ENCODE measurements at places on chromosomes 13 and 19. TPM values are rescaled to one million over a fixed set of nuclear protein-coding genes. Genes with fewer than 3 reads are reported as not detected.

DNA sequence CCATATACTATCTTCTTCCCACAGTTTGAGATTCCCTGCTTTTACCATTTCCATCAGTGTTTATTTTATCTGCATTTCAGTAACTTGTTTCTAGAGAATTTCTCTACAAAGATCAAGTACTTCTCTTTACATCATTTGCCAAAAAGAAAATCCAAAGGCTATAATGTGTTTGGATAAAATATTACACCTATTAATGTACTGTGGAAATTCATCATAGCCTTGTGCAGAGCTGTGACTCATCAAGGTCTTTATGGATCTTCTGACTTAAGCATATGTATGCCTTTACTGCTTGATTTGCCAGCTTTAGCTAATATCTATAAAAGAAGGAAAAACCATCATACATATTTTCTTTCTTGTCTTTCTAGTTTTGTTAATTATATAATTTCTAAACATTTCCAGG, 9.6 kb upstream of the HTR2A start:
- DNase-seq, result no peak

DNA sequence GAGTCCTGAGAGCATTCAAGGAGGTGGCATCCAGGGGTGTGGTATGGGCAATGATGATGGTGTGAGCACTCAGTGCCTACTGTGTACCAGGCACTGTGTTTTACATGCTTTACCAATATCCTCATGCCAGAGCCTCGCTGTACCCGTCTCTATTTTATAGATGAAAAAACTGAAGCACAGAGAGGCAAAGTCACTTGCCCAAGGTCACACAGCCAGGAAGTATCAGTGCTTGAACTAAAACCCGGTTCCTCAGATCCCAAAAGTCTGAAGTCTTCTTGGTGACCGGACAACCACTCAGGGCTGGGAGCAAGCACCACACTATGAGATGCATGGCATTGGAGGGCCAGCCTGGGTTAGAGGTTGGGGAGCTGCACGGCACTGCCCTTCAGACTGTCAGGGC, 84.1 kb downstream of the CHST8 start:
- DNase-seq, result no peak

DNA sequence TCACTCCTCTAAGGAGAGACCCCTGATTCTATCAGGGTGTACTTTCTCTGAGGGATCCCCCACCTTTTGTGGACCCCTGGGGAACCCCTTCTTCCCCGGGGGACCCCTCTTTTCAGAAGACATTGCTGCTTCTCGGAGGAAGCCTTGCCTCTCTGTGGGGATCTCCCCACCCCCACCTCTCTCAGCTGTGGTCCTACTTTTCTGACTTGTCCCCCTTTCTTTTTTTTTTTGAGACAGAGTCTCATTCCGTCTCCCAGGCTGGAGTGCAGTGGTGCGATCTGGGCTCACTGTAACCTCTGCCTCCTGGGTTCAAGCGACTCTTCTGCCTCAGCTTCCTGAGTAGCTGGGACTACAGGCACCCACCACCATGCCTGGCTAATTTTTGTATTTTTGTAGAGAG, 18.4 kb upstream of the GATAD2A start:
- no peak for DNase-seq

DNA sequence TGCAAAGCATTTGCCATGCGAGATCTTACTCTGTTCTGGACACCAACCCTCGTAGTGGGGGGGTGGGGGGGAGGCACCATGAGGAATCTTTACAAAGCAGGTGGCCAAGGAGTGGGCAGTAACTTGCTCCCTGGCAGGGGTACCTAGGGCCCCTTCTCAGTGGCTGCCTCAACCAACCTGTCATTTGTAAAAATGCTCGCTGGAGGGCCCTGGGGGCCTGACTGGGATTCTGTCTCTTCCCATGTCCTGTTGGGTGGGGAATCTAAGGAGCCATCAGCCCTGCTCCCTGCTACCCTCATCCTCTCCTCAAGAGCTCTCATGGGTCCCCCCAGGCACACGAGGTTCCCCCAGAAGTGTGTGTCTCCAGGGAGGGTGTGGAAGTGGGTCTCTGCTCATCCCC, 1.5 kb downstream of the KCNN1 start:
- DNase-seq, result no peak

GRCh38 chr13:79812070-79812850, 331.3 kb downstream of the NDFIP2 start:
- DNase-seq, result no peak

- no peak for DNase-seq
These were observed 394.9 kb downstream of the DLEU7 start for GRCh38 chr13:50448535-50448998.

GRCh38 chr19:16185768-16186123, 536 bp downstream of the FAM32A start:
- peak; percentile 49 for DNase-seq

DNA sequence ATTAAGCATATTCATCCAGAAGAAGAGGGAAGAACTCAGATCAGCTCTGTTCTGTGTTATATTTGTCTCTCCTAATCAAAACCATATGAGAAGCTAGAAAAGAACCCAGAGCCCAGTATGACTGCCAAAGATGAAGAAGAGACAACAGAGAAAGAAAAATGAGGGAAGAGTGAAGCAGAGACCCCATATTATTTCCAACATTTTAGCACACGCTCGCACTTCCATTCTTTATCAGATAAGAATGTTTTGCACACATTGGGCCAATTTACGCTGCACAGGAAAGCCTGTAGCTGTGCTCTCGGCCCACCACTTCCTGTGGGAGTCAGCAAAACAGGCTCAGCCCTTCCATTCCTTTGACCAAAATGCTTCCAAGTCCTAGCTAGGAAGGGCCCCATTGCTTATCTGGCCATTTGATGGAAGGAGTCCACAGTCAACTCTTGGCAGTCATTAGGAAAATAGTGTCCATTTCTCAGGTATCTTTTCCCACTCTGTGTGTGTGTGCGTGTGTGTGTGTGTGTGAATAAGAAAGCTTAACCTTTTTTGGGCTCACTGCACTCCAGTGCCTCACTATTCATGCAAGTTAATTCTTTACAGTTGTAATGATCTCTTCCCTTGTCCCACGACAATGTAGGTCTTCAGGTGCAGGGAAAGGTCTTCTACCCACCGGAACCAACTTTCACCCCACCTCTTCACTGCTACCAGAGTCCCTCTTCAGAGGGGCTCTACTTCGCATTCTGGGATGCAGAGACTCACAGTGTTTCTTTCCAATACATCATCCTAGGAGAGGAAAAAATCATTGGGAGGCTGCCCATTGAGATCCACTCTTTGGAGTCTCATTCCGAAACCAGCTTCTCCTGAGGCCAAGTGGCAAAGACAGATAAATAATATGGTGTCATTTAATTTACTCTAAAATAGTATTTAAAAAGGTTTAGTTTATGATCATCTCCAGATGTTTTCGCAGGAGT, 237.5 kb downstream of the COG6 start:
- DNase-seq, result no peak

- DNase-seq, result no peak
These were observed 18.1 kb downstream of the DGKH start for GRCh38 chr13:42066542-42066941.

GRCh38 chr19:6292006-6292405, 12.2 kb upstream of the MLLT1 start:
- DNase-seq, result no peak

DNA sequence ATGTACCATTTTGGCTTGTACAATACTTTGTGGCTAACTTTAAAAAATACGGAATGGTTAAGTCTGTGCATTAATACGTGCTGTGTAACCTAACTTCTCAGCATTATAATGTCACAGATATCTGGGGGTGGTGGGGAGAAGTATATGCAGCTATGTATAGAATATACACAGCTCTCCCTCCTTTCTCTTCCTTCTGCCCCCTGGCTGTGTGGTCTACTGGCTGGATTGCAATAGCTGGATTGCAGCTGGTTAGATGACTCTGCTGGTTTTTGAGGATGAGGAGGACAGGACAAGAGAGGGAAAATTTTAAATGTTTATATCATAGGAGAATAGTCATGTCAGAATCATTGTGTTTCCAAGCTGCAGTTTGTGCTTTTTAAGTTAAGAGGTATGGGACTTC, 9.7 kb downstream of the RNASEH2B start:
- DNase-seq, result no peak

DNA sequence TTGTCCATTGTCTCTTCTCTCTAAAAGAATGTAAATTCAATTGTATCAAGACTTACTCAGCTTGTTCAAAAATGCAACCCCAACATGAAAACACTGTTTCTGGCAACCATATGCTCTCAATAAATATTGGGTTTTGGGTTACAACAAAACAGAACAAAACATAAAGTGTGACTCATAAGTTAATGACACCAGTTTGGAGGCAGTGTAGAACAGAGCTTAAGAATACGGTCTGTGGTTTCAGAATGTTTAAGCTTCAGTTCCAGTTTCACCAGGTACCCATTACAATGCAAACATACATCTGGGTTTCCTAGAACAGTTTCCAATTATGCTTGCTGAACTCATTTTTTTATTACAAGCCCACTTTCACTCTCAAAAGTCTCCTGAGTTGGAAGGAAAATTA, 285.8 kb upstream of the PCDH9 start:
- no peak for DNase-seq

GRCh38 chr13:29861694-29862110, 11.3 kb upstream of the UBL3 start:
- no peak for DNase-seq

DNA sequence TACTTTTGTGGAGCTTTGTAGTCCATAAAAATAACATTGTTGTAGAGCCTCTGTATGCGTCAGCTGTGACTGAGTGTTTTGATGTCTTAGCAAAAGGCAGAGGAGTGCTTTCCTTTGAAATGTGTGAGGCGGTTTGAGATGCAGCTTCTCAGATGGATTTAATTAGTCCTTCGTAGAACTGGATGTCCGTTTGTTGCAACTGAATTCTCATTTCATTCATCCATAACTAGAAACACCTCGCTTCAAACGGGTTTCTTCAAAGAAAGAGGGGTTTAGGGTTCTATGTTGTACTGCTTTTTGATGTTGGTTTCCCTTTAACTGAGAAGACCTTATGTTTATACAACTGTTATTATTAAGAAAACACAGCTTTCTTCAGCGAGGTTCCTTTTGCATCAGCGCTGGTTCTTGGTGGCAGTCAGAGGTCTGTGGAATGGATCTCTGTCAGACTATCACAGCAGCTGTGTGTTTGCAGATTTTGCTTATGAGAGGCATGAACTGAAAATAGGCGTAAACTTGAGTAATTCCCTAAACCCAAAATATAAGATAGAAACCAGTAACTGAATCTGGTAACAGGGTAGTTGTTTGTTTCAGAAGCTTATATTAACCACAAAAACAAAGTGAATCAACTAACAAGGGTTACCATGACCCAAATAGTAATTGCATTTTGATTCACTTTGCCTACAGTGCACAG, 194.4 kb downstream of the GGACT start:
- DNase-seq, result no peak

GRCh38 chr13:97559030-97559429, 125.1 kb downstream of the RAP2A start:
- DNase-seq, result no peak

GRCh38 chr13:98310485-98311199, 133.6 kb upstream of the RNF113B start:
- DNase-seq, result no peak

GRCh38 chr19:31902821-31903220, 442.6 kb upstream of the ZNF507 start:
- DNase-seq, result no peak

GRCh38 chr13:109789262-109789661, 2.9 kb upstream of the IRS2 start:
- DNase-seq, result no peak

DNA sequence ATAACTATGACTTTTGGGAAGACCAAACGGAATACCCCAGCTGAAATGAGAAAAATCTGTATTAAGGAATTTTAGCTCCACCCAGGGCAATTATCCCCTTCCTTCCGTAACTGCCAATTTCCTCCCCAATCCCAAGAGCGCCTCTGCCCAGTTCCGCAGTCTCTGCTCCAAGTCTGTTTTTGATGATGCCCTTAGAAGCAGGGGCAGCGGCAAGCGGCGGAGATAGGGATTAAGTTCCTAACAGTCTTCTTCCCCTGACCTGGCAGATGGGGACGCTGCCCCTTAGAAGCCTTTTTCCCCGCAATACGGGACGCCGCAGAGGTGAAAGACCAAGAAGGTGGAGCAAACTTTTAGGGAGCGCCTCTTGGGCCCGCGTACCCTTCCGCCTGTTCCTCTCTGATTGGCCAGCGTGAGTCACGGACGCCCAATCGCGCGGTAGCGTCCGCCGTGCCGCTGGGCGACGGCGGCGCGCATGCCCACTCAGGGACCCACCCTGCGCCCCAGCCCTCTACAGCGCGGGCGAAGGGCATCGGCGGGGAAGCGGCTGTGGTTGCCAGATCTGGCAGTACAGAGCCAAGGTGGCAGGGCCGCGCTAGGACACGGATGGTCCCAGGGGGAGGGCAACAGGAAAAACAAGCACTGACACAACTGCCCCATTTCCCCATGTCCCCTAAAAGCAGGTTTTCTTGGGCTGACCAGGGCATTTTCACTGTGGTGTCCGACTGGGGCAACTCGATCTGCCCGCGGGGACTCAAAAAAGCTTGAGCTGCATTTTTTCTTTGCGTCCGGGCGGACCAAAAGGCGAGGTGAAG, 843 bp upstream of the TDRD3 start:
- peak; percentile 84 for DNase-seq

DNA sequence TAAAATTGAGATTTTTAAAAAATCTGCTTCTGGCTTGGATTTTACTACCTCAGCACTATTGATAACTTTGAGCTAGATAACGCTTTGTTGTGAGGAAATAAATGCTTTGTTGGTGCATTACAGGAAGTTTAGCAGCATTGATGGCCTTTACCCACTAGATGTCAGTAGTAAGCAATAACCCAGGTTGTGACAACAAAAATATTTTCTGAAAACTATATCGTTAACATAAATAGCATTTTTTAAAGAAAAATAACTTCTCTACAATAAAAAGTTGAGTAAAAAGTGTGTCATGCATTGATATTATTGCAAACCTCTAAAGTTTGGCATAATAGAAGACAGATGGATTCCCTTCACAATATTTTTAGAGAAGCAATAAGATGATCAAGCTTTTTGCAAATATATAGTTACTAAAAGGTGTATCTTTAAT, 1246.5 kb downstream of the UQCRFS1 start:
- no peak for DNase-seq

- no peak for DNase-seq
These were observed 230.8 kb downstream of the POU4F1 start for GRCh38 chr13:78372581-78372980.

DNA sequence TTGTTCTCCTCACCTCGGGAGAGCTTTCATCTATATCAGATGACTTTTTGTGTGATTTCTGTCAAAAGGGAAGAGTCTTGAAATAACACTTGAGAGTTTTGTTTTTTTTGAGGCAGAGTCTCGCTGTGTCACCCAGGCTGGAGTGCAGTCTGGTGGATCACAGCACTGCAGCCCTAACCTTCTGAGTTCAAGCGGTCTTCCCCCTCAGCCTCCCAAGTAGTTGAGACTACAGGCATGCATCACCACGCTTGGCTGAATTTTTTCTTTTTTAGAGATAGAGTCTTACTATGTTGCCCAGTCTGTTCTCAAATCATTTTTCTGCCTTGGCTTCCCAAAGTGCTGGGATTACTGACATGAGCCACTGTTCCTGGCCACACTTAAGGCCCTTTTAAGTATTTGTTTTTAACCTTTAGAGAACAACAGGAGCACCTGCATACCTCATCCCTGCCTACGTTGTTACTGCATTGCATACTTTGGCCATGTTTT, 11.4 kb downstream of the NDFIP2 start:
- no peak for DNase-seq

- DNase-seq, result peak; percentile 45
These were observed 14.0 kb upstream of the GPR4 start for GRCh38 chr19:45615795-45616703.

SELENOV gene
- not detected for total RNA-seq

KLK6 gene
- not detected for total RNA-seq

ZNF99 gene
- total RNA-seq, result 0.05 TPM

IGFL3 gene
- not detected for total RNA-seq

DMAC2 gene
- total RNA-seq, result 28.7 TPM

BCAM gene
- total RNA-seq, result not detected

NCR1 gene
- total RNA-seq, result 0.29 TPM

TRIP10 gene
- total RNA-seq, result 5.3 TPM

COMP gene
- not detected for total RNA-seq
